ENCODE measurements at places on chromosomes 3 and 15.

- no peak for DNase-seq
Observed at GRCh38 chr3:139443186-139443585, 33.1 kb downstream of the RBP2 start.

GRCh38 chr3:156553705-156554356 is 1.1 kb downstream of the SSR3 start:
- no peak for DNase-seq

- no peak for DNase-seq
Observed at GRCh38 chr3:195468391-195468776, 25.6 kb upstream of the ACAP2 start.

- no peak for DNase-seq
Observed at GRCh38 chr3:45719655-45720487, 30.7 kb downstream of the SACM1L start.

- no peak for DNase-seq
Observed at GRCh38 chr3:155329513-155330048, 36.1 kb upstream of the STRIT1 start.

DNA sequence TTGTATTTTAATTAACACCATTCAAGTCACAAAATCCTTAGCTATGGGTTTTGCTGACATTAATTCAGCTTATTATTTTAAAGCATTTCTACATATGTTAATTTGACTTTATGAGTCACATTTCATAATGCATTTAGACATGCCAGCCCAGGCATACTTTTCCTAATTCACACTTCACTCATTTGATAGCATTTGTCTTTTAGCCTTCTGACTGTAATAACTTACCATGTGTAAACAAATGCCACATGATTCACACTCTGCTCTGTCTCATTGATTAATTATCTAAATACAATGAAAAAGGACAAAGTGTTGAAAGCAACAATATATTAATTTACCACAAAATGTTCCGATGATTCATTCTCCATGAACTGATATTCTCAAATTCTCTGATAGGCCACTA is 927.8 kb upstream of the EPHA6 start:
- no peak for DNase-seq

GRCh38 chr3:4501437-4501836 is 8.3 kb downstream of the ITPR1 start:
- DNase-seq = no peak

GRCh38 chr15:27961801-27962200 is 137.3 kb downstream of the OCA2 start:
- DNase-seq = no peak

DNA sequence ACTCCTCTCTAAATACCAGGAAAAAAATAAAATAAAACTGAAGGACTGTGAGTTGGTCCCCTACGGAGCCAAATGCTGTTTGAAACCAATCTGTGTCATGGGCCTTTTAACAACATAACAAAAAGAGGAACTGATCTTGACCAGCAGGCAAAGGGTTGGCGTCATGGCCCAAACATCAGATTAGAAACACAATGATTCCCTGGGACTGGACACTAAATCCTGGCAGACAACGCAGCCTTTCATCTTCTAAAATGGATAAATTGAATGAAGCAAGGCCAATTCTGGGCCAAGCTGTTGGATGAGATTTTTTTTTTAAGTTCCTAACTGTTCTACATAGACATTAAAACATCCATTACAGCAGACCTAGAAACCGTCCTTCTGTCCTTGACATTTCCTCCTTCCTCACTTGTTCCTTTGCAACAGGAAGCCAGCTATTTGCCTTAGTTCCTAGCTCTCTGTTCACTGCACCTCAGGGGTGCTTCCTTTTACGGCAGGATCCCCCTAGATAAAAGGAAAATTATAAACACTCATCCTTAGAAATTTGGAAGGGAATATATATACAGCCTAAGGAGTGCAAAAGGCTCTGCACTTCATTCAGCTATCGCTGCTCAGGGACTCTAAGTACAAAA is 21.6 kb upstream of the TAFA4 start:
- no peak for DNase-seq

GRCh38 chr15:85458764-85459163 is 78.4 kb downstream of the AKAP13 start:
- DNase-seq = no peak

- no peak for DNase-seq
Observed at GRCh38 chr3:105858017-105858416, 10.8 kb downstream of the CBLB start.

DNA sequence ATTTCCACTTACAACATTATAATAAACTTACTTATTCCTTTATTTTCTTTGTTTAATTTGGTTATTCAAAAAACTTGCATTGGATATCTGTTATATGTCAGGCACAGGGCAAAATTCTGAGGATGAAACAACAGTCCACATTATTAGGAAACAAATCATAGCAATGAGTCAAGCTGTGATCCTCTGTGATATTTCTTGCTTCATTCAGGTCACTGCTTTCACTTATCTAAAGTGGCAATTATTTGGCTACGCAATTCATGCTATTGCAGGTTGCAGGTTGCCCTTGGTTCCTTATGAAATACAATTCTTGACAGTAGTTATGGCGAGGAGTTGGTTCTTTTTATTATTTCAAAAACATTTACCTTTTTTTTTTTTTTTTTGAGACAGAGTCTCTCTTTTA is 66.4 kb upstream of the CNTN6 start:
- DNase-seq = no peak

GRCh38 chr15:50166216-50166615 is 15.8 kb upstream of the SLC27A2 start:
- DNase-seq = no peak

DNA sequence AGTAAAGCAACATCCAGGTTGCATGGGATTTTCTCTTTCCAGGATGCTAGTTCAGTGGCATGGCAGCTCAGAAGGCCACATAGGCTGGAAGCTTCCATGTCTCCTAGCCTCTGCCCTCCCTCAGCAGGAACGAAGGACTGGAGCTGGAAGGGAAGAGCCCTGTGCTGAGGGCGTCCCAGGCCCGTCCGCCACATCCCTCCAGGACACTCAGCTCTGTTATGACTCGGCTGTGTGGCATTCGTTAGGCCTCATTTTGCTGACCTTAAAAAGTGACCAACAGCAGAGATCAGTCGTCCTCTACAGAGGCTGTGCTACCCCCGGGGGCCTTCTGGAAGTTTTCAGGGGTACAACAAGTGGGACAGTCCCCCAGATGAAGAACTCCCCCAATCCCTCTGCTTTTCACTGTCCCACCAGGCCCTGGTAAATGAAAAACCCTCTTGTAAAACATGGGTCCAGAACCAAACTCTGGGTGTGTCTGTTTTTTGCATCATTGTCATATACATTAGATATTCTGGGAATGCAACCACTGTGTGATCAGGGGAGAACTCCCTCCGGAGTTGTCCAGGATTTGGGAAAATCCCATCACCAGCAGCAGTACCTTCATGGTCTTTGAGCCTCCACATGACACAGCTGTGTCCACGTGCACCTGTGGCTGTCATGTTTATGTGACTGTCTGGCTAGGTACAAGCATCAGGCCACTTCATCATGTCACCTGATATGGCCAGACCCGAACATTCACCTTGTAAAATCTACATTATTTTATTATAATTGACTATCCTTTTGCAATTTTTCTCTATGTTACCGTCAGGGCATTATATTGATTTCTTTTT is 149.9 kb downstream of the OR4M2 start:
- DNase-seq = no peak

DNA sequence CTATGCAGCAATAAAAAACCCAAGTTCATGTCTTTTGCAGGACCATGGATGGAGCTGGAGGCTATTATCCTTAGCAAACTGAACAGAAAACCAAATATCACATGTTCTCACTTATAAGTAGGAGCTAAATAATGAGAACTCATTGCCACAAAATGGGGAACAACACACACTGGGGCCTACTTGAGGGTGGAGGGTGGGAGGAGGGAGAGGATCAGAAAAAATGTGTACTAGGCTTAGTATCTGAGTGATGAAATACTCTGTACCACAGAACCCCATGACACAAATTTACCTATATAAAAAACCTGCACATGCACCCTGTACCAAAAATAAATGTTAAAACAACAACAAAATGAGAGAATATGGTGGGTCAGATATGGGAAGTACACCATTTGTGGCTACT is 49.6 kb upstream of the AADACL2 start:
- DNase-seq = no peak

GRCh38 chr3:12817343-12817710 is 20.8 kb downstream of the CAND2 start:
- DNase-seq = no peak

GRCh38 chr3:171054921-171055320 is 28.4 kb upstream of the SLC2A2 start:
- no peak for DNase-seq

DNA sequence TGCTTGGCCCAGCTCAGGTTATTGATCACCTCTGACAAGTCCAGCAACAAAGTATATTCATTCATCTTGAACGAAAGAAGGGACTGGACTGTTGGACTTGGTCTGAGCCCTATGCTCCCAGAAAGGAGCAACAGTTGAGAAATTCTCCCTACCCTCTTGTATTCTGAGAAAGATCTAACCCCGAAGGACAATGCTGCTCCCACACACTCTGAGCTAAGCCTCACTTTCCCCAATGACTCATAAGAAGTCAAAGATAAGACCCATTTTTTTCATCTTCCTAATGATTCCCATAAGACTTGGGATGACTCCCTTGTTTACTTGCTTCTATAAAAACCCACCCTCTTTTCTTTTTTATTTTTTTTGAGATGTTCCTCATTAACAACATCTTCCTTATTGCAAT is 549.4 kb upstream of the MDFIC2 start:
- DNase-seq = no peak

DNA sequence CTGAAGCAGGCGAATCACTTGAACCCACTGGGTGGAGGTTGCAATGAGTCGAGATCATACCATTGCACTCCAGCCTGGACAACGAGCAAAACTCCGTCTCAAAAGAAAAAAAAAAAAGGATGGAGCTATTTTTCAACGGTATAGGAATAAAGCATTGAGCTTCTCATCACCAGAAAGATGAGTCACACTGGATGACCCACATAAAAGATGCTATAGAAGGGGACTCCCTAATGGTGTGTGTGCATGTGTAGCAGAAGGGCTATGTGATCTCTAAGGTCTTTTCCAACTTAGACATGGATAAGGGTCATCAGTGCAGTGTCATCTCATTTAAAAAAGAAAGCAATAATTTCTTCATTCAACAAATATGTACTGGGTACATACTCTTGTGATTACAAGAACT is 476.0 kb downstream of the MFSD1 start:
- no peak for DNase-seq

GRCh38 chr15:65287520-65287855 is 805 bp upstream of the PARP16 start:
- DNase-seq = no peak

DNA sequence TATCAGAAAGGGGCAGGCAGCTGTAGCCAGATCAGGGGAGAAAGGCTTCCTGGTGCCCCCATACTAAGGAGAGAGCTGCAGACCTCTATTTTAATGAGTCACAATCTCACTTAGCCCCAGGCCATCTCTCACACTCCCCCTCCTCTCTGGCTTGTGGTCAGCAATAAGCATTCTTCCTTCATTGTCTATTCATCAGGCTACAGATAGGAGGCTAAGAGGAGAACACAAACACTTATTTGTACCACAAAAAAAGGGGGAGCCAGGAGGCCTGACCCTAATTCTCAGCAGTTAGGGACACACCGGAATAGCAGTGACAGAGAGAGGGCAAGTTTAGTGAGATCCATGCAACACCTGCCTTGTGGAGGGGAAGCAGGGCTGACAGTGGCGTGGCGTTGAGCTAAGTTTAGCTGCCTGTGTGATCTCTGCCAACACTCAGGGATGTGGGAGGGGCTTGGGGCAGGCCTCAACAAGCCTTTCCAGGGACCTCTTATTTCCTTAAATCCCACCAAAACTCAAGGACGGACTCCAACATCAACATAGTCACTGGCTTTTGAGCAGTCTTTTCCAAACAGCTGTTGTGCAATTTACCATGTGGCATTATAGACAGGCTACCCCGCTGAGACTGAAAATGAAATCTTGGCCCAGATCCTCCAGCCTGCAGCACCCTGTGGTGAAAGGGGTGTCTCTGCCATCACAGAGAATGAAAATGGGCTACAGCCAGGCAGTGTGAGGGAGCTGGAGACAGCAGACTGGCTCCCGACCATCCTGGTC is 191.9 kb upstream of the TSC22D2 start:
- DNase-seq = no peak

GRCh38 chr3:187973977-187974870 is 179.7 kb upstream of the LPP start:
- no peak for DNase-seq

DNA sequence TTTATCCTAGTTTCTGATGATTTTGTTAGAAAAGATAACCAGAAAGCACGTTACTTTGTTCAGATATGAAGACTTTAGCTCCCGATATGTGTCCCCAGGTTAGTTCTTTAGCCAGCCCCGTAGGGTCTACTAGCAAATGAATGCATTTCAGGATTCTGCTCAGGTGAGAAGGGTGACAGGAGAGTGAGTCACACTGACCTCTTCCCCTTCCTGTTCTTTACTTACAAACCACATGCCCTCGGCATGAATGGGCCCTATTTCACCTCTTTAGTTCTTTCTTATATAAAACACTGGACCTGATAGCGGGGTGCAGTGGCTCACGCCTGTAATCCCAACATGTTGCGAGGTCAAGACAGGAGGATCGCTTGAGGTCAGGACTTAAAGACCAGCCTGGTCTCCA is 98.4 kb downstream of the SLC49A4 start:
- no peak for DNase-seq

GRCh38 chr15:56052395-56053045 is 59.1 kb upstream of the NEDD4 start:
- no peak for DNase-seq

- no peak for DNase-seq
Observed at GRCh38 chr15:44130778-44131177, 64.3 kb downstream of the FRMD5 start.

- DNase-seq = no peak
Observed at GRCh38 chr15:74882528-74882927, 7.3 kb upstream of the MPI start.

- DNase-seq = peak; percentile 17
Observed at GRCh38 chr3:185353823-185354614, 8.9 kb upstream of the MAP3K13 start.

- DNase-seq = no peak
Observed at GRCh38 chr3:129010310-129010956, 9.3 kb downstream of the EFCC1 start.

- no peak for DNase-seq
Observed at GRCh38 chr3:117427081-117427480, 717.5 kb downstream of the TUSC7 start.

- peak; percentile 37 for DNase-seq
Observed at GRCh38 chr15:93030430-93031102, 58.4 kb downstream of the RGMA start.
